Activated CD4-positive, alpha-beta T cell treated with anti-CD3 and anti-CD28 coated beads, Interleukin-2, amount 10 ng/mL, durations not matched to agents 7 days and 5 days (primary cell): ENCODE measurements at places on chromosomes 12 and 14.
A peak's percentile ranks its signal among the peaks of the same experiment; 100 is the strongest.

- DNase-seq: no peak
Measured at GRCh38 chr12:92695577-92695976, 7.2 kb upstream of the PLEKHG7 start.

DNA sequence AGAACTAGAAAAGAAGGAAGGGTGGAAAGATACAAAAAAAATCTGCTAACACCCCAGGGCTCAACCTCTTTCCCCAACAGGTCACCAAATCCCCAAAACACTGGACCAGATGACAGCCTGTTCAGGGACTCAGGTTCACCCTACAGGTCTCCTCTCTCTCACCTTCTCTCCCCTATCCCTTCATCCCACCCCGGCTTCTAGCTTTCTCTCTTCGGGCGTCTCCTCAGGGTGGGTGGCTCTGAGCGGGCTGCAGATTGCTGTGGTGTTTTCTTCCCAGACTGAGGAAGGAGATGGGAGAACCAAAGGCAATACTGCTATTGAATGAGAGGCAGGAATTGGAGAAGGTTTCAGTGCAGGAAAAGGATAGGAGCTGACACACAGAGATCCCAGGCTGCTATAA is 39.3 kb downstream of the ANO2 start:
- DNase-seq: no peak

DNA sequence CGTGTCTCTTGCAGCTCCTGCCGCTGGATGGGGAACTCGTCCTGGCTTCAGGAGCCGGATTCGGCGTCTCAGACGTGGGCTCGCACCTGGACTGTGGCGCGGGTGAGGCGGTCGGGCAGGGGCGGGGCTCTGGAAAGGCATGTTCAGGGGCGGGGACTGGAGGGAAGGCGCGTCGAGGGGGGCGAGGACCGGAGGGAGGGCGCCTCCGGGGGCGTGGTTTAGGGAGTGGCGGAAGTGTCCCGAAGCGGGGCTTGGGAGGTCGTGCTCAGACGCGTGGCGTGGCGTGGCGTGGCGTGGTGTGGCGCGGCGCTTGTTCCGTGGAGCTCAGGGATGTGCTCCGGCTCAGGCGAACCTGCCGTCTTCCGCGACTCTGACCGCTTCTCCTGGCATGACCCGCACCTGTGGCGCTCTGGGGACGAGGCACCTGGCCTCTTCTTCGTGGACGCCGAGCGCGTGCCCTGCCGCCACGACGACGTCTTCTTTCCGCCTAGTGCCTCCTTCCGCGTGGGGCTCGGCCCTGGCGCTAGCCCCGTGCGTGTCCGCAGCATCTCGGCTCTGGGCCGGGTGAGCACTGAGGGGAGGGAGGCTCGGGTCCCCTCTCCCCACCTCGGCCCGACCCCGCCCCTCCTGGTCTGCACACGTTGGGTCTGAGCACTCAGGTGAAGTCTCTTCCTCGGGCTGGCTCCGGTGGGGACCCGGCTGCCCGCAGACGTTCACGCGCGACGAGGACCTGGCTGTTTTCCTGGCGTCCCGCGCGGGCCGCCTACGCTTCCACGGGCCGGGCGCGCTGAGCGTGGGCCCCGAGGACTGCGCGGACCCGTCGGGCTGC is 6.2 kb downstream of the AMN start:
- DNase-seq: peak; percentile 66

DNA sequence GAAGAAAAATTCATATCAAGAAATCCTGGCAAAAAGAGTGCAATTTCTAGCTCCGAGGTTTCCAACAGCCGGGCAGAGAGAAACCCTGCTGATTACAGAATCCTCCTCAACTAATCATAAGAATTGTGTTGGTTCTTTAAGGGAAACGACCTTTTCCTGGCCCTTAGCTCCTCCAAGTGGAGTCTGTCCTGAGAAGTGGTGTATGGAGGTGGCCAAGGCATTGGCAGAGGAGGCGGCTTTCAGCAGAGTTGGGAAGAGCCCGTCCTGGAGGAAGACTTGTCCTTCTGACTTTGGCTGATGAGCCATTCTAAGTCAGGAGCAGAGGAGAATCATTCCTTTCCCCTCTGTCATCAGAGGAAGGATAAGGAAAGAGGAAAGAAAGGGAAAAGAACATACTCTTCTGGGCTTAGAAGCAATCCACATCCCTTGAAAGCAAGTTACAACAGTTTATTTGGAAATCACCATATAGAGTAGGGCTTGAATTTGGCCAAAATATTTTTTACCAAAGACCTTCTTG is 46.5 kb upstream of the PTCSC3 start:
- no peak for DNase-seq

GRCh38 chr12:49967777-49968250 is 4.9 kb upstream of the AQP6 start:
- no peak for DNase-seq

DNA sequence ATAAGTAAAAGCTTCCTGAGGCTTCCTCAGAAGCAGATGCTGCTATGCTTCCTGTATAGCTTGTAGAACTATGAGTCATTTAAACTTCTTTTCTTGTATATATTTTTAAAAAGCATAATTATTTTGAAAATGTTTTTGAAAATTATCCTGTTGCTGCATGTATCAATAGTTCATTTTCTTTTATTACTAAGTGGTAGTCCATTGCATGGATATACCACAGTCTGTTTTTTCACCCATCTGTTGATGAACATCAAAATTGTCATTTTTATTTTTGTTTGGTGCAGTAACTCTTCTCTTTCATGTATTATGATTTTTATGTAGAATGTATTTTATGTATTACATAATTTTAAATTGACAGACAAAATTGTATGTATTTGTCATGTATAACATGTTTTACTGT is 81.4 kb downstream of the TMTC3 start:
- DNase-seq: no peak

- peak; percentile 32 for DNase-seq
Measured at GRCh38 chr12:107373238-107373809, 280.0 kb upstream of the CRY1 start.

DNA sequence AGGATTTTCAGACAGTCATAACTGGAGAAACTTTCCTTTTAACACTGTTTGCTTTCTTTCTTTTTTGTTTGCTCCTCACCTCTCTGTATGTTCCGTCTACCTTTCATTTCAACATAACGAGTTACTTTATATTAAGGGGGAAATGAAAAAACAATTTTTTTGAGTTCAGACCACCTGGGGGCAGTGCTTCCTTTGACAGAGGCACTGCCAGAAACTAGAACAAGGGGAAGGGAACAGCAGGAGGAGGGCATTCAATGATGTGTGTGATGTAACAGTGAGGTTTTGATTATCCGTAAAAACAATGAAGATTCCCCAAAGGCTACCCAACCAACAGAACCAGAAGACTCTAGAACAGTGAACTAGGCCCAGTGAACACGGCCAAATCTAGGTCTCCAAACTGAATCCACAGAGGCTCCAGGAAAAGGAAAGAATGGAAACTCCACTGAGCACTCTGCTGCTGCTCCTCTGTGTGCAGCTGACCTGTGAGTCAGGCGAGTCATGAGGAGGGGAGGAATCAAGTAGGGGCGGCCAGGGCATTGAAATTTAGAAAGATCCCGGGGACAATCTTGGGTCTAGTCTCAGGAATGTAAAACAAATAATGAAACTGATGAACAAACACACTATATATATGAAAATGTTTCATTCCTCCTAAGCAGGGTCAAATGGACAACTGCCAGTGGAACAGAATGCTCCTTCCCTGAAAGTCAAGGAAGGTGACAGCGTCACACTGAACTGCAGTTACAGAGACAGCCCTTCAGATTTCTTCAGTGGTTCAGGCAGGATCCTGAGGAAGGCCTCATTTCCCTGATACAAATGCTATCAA is 323.5 kb downstream of the DAD1 start:
- no peak for DNase-seq

GRCh38 chr12:92055877-92056276 is 89.8 kb downstream of the BTG1 start:
- peak; percentile 64 for DNase-seq

GRCh38 chr14:26741711-26742212 is 143.9 kb upstream of the NOVA1 start:
- DNase-seq: no peak

GRCh38 chr14:61470261-61470960 is 149.0 kb downstream of the PRKCH start:
- DNase-seq: no peak

GRCh38 chr12:3076730-3077571 is at the start of gene TSPAN9:
TSS of gene TSPAN9 (plus strand) at chr12:3077379. CDS start at chr12:3201194, 123,815 bp downstream.
- peak; percentile 60 for DNase-seq

- DNase-seq: no peak
Measured at GRCh38 chr12:65300097-65300496, 21.6 kb downstream of the MSRB3 start.

GRCh38 chr12:69274861-69275260 is 35.5 kb downstream of the CPSF6 start:
- no peak for DNase-seq

DNA sequence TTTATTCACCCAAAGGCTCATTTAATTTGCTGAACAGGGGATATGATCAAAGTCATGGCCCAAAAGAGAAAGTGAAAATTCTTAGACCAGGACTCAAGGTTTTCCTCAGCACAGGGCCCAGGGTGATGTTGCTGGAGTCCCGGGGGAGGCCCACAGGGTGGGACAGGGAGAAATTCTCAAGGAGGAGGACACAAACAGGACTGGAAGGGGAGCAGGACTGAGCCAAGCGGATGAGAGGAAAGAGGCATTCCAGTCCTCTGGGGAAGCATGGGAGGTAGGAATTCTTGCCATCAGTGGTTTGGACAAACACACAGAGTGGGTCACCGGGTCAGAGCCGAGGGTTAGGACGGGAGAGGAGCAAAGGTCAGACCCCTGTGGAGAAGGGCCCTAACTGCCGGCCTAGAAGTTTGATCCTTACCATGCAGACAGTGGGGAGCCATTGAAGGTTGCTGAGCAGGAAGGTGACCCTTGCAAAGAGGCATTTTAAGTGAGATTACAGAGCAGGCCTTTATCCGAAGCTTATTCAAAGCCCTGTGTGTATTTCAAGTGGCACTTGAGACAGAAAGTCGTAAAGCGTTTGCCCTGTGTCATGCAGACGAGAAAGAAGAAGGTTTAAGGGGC is 68.4 kb upstream of the PTGR2 start:
- DNase-seq: no peak

GRCh38 chr12:118015944-118016343 is 559 bp upstream of the RFC5 start:
- DNase-seq: no peak

GRCh38 chr14:59675394-59675793 is 98.8 kb upstream of the CCDC175 start:
- DNase-seq: no peak

DNA sequence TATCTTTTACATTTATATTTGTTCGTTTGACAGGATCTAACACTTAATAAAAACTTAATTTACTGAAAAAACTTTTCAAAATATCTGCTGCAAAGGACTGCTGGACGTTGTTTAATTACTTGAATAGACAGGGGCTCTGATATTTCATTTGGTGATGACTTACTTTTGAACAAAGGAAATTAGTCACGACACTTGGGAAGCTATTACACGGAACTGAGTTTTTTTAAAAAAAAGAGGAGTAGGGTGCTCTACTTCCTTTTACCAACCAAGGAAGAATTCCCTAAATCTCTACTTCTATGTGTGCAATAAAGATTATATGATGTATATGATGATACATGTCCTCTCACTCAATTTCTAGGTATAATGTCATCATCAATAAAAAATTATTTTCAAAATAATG is 4.7 kb downstream of the FGD6 start:
- no peak for DNase-seq

DNA sequence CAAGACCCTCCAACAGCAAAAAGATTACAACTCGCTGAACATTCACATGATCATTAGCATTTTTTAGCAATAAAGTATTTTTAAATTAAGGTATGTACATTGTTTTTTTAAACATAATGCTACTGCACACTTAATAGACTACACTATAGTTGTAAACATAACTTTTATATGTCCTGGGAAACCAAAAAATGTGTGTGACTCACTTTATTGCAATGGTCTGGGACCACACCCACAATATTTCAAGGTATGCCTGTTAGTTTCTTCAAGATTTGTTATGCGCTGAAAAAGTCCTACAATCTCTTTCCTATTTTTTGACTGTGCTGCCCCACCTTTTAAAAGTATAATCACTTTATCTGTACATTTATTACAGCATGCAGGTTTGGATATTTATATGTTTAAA is 30.4 kb upstream of the PCNX4 start:
- no peak for DNase-seq

- DNase-seq: no peak
Measured at GRCh38 chr12:66896797-66897196, 217.9 kb upstream of the GRIP1 start.

DNA sequence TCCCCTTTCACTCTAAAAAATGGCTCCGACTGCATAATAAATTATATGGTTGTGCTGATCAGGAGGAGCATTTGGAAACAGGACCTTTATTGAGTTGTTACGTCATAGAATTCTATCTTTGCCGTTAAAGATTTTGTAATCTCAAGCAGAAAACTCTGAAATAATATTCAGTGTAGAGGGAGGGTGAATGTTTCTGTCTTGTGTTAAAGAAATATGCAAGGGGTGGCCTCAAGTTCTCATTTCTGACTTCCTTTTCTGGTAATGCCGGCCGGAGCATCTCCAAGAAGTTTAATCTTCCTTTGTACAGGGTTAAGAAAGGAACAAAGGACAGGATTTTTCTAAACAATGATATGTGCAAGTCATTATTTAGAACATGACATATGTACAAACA is 165.1 kb downstream of the SLC38A4 start:
- DNase-seq: no peak

- DNase-seq: peak; percentile 11
Measured at GRCh38 chr12:30694412-30695198, 1.1 kb downstream of the IPO8 start.

DNA sequence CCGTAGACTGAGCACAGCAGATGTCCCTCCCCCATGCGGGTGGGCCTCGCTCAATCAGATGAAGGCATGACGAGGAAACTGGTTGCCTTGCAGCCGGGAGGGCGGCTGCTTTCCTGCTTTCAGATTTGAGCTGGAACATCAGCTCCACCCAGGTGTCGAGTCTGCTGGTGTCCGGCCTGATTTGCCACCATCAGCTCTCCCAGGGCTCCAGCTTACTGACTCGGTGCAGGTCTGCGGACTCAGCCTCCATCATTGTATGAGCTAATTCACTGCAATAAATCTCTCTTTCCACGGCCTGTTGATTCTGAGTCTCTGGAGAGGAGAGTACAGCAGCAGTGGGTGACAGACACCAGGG is 156.2 kb downstream of the KIF26A start:
- DNase-seq: no peak

DNA sequence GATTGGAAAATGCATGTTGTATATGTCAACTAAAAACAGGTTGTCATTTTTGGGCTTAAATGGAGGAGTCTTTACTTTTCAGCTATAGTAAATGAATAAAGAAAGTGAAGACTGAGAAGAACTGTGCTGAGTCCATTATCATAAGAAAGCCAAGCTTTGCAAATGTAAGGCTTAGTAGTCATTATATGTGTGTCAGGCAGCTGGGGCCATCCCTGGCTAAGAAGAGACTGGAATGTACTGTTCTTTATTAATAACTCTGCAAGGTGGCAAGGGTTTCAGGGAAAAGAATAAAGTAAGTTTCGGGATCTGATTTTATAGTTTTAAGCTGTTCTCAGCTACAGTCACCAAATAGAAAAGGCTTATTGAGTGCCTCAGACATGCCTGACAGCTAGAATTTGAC is 48.7 kb downstream of the SRGAP1 start:
- no peak for DNase-seq

- DNase-seq: no peak
Measured at GRCh38 chr12:117042862-117043261, 56.4 kb downstream of the TESC start.

GRCh38 chr12:20588042-20588441 is 107.1 kb upstream of the SLCO1C1 start:
- DNase-seq: no peak

- DNase-seq: no peak
Measured at GRCh38 chr14:65879248-65880009, 466.9 kb downstream of the FUT8 start.
